ENCODE measurements at places on chromosomes 4 and X.

DNA sequence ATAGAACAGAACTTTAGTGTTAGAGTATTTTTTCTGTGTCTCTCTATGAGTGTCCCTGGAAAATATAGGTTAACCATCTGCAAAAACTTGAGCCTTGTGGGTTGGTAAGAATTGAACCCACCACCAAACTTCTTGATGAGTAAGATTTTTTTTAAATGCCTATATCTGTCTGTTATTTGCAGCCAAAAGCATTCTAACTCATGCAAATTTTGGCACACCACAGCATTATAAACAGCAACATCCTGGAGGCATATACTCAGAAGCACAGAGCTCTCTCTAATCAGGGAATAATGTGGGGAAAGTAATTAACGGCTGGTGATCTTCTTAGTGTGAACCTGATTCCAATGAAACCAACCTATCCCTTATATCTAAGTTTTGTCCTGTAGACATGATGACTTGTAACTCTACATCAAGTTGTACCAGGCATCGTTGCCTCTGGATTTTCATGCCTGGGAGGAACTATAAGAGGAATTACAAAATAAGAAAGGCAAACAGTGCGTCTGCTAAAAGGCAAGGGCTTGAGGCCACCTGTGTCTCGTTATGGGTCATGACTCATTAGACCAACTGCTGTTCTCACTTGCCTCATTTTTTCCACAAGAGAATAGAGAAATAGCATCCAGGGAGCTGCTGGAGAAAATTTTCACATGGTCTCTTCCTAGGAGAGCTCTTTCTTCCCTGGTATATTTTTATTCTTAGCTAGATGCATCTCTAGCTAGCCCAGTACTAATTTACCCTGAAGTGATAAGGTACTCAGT is 202.4 kb downstream of the CHIC2 start:
- no peak for DNase-seq

- DNase-seq = no peak
These were observed 50.1 kb downstream of the CENPVL3 start for GRCh38 chrX:51568586-51568985.

GRCh38 chrX:40104985-40105834 is 7.5 kb upstream of the BCOR start:
- DNase-seq = no peak

GRCh38 chrX:71158603-71159002 is 14.0 kb downstream of the NLGN3 start:
- DNase-seq = no peak

- DNase-seq = no peak
These were observed 74.0 kb upstream of the KLF3 start for GRCh38 chr4:38590046-38590445.

GRCh38 chrX:18889346-18890048 is 94.4 kb downstream of the PHKA2 start:
- no peak for DNase-seq

DNA sequence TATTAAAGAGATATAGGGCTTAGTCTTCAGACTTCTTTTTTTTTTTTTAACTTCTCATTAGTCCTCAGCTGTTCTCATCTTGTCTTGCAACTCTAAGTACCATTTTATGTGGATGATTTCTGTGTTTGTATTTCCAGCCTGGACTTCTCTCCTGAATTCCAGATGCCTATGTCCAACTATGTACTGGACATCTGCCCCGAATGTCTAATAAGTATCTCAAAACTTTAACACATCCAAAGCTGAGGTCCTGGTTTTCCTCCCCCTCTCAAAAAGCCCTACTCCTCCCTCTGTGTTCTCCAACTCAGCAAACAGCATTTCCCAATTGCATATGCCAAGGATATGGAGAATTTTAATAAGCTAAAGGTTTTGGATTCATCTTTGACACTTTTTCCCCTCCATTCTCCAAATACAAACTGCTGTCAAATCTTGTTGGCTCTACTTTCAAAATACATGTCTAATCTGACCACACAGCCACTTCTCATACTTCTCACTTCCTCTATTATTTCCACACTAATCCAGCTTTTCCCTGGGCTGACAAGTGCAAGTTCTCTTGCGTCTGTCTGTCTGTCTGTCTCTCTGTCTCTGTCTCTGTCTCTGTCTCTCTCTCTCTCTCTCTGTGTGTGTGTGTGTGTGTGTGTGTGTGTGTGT is 79.8 kb downstream of the CLCN5 start:
- DNase-seq = no peak

DNA sequence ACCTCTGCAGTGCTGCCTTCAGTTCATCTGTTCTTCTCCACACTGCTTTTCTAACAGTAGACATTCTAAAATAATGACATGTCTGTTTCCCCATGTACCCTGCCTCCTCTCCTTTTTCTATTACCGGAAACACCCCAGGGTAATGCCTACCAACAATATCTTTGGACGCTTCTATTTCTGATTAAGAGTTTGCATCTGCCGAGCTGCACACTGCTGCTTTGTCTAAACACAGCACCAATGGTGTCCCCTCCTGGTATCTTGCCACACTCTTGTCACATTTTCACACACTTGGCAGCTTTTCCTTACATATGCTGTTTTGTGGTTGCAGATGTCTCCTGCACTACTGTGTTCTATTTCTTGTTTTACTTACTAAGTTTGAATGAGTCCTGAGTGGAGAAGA is 288.8 kb downstream of the GRIA2 start:
- DNase-seq = no peak

DNA sequence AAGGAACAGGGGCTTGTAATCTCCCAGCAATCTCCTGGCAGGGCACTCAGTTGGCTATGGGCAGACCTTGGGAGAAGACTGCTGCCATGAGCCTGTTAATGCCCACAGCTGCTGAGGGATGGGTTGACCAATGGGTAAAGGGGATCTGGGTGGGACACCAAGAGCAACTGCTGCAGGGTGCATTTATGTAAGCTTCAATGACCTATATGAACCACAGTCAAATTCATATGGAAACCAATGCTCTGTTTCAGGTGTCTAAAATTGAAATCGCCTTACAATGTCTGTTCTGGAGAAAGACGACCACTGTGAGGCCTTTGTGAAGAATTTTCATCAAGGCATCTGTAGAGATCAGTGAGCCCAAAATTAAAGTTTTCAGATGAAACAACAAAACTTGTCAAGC is 6.1 kb downstream of the EPGN start:
- no peak for DNase-seq

DNA sequence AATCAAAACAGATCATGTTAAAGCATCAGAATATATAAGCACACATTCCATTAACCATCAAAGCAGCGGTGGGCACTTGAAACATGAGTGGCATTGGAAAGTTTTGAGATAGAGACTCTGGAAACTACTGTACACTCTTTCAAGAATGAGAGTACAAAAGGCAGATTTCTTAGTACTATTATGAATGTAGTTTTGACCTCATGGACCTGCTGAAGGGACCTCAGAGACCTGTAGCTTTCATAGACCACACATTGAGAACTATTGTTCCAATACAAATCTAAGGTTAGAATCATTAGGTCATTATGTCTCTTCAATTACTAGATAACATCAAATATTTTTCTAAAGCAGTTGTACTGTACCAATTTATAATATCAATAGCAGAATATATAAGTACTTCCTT is 283.6 kb downstream of the RPA4 start:
- no peak for DNase-seq

DNA sequence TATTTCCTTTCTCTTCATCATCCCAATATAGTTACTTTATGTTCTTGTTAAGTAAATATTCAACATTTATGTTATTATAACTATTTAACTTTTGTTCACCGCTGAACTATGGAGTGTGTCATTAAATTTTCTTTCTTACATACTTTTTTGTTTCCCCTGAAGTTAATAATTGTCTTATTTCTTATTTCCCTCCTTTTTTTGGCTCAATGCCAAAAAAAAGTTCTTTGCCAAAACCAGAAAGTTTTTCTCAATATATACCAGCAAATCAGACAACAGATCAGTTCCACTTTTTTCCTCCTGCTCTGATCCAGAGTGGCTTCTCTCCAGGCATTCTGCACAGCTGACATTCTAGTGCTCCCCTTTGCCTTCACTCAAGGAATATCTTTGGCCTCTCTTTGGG is 187.0 kb upstream of the PPARGC1A start:
- DNase-seq = no peak

- no peak for DNase-seq
These were observed 158.0 kb upstream of the PRDX4 start for GRCh38 chrX:23509256-23509655.

- no peak for DNase-seq
These were observed 121.1 kb upstream of the SLC4A4 start for GRCh38 chr4:71217688-71218087.

GRCh38 chrX:44012484-44013096 is 39.4 kb upstream of the NDP start:
- no peak for DNase-seq

GRCh38 chrX:46694549-46694948 is 64.4 kb downstream of the SLC9A7 start:
- DNase-seq = no peak

GRCh38 chr4:147913137-147913536 is 181.2 kb downstream of the ARHGAP10 start:
- DNase-seq = no peak

GRCh38 chrX:12241026-12241425 is 102.8 kb downstream of the FRMPD4 start:
- DNase-seq = no peak

GRCh38 chr4:165986956-165987698 is 114.1 kb downstream of the TLL1 start:
- no peak for DNase-seq

DNA sequence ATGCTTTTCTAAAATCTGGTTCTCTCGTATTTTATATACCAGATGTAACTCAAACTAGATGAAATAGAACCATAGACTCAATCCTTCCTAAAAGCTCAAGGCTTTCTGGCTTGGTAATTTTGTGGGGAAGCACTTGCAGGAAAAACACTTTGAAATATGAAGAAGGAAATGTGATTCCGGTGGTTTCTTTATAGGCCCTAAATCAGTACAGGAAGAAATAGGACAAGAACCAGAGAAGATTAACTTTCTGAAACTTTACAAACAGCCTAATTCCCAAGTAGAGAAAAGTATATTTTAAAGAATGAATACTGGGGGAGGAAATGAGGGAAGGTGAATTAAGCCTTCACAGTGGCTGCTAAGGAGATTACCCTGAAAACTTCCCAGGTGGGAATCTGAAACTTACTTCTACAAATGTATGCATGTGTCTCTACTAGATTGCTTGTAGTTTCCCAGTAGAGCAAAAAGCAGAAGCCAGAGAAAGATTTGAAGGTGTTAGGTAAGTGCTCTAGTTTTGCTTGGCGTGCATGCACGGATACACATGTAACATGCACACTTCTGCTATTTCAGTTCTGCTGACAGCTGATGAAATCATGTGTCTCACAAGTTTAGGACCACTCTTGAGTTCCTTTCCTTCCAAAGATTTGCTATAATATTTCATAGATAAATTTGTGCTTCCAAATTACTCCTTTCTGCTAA is 92.1 kb downstream of the AFF1 start:
- no peak for DNase-seq

GRCh38 chrX:95071621-95072020 is 1397.6 kb downstream of the FAM133A start:
- no peak for DNase-seq

- DNase-seq = no peak
These were observed 414.9 kb downstream of the CENPC start for GRCh38 chr4:67130411-67130810.

- no peak for DNase-seq
These were observed 122.1 kb upstream of the GUCY1A1 start for GRCh38 chr4:155544547-155544946.

GRCh38 chrX:41200785-41201184 is 115.5 kb downstream of the USP9X start:
- DNase-seq = no peak

GRCh38 chrX:106957856-106958255 is 37.7 kb downstream of the CLDN2 start:
- DNase-seq = no peak

DNA sequence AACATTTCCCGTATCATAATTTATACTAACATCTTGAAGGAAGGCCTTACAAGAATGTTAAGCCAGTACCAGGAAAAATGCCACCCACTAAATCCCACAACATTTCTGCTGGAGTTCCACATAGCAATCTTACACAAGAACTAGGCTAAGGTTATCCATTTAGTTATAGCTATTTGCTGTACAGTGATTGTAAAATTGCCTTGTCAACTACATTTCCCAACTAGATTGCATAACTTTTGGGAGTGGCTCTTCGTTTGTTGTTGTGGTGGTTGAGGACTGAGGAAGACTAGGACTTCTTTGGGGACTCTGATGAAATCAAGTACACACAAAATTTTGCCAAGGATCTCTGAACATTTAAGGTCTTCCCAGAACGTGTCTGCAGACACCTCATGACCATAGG is 8.0 kb downstream of the IBSP start:
- DNase-seq = no peak
